ENCODE measurements at places on chromosomes 2 and 18. TPM values are rescaled to one million over a fixed set of nuclear protein-coding genes. Genes with fewer than 3 reads are reported as not detected.
A peak's percentile ranks its signal among the peaks of the same experiment; 100 is the strongest.

DYNAP gene
- total RNA-seq, result not detected

- no peak for DNase-seq
Measured at GRCh38 chr2:10814571-10815331, 2.2 kb upstream of the PDIA6 start.

GRCh38 chr2:44948565-44949328 is 7.2 kb downstream of the SIX3 start:
- no peak for DNase-seq

DNA sequence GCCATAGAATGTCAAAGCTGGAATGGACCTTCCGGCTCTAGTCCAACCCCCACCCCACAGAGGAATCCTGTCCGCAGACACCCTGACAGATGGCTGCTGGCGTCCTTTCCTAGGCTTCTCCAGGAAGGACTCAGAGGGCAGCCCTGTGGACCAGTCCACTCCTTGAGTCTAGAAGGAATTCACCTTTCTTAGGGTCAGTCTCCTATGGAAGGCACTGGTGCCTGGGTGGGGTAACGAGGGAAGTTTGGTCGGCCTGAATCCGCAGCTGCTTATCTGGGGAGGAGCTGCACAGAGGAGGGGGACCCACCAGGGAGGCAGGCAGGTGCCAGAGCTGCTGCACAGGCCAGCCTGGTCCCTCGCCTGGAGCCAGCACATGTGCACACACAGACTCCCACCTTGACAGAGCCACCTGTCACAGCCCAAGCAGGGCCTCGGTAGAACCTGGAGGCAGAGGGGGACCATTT is 2.5 kb downstream of the DNMT3A start:
- DNase-seq, result no peak

AQP12A gene
- not detected for total RNA-seq

- no peak for DNase-seq
Measured at GRCh38 chr2:61707984-61708852, 145.6 kb downstream of the FAM161A start.

DNA sequence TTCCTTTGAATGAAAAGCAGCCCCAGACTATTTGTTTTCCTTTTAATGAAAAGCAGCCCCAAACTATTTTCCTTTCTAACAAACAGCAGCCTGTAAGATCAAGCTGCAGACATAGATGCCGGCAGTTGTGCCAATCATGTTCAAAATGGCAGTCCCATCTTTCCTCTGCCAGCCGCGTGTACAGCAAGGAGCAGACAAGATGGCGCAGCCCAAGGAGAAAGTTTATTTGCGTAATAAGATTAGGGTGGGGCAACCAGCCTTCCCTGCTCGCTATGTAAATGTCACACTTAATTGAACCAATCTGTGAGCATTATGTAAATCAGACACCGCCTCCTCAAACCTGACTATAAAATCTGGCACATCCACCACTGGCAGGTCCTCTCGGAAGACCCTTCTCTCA is 226.0 kb downstream of the TGIF1 start:
- no peak for DNase-seq

GRCh38 chr18:77461062-77461688 is 211.5 kb downstream of the GALR1 start:
- no peak for DNase-seq

DNA sequence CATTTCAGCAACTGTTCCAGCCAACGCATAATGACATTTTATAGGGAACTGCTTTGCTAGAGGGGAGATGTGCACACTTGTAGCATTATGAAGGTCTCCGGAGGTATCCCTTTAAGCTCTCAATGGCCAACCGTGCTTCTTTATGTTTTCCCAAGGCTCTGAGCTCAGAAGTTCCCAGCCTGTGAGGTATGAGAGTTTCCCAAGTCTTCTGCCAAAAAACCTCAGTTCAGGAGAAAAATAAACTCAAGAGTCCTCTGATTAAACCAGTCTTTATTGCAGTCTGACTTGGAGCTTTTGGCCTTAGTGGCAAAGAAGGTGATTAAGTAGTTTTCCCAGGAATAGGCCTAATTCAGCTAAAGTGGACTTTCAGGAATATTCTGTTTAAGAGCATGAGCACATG is 35.4 kb upstream of the ZNF532 start:
- no peak for DNase-seq

- DNase-seq, result no peak
Measured at GRCh38 chr2:86002375-86002774, 103.3 kb downstream of the POLR1A start.

DNA sequence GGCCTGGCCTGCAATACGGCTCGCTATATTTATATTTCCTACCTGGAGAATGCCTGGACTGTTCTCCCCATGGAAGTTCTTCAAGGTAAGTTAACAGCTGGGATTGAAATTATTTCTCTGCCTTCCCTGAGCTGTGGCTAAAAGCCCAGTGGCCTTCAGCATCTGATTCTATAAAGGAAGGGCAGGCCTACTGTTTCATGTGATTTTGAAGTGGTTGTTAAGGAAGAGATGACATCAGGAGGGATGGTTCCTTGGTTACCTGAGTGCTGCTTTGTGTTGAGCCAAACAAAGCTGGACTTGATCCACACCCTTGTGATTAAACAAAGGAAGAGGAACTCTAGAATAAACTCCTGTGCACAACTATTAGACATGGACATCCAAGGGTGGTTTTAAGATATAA is 61.6 kb downstream of the MFSD6 start:
- no peak for DNase-seq

EHD3 gene
- total RNA-seq, result 10.7 TPM

- no peak for DNase-seq
Measured at GRCh38 chr2:62459106-62459505, 46.9 kb downstream of the TMEM17 start.

KLHL14 gene
- total RNA-seq, result 2.4 TPM

ERICH2 gene
- not detected for total RNA-seq

GRCh38 chr2:96163768-96164429 is 18.7 kb upstream of the DUSP2 start:
- no peak for DNase-seq

CAPN13 gene
- not detected for total RNA-seq

DNA sequence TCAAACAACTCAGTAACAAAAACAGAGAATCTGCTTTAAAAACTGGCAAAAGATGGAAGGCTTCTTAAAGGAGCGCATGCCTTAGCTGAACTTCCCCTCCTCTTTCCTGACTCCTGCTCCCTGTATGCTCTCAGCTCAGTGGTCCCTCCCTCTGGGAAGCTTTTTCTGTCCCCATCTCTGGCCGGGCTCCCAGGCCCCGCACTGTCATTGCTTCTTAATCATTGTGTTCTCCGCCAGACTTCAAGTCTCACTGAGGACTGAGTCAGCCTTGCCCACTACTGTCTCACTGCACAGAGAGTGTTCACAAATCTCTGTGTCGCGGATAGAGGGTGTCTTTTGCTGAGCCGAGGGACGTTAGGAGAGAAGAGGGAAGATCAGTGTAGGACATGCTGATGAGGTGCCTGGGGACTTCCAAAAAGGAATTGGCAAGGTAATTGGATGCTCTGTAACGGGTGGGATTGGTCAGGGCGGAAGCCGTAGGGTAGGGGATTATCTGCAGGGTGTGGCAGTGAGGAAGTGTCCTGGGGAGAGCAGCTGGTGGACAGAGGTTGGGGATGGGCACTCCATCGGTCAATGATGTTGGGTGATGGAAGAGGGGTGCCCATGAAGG is 16.2 kb downstream of the TOGARAM2 start:
- DNase-seq, result no peak

PID1 gene
- total RNA-seq, result 0.91 TPM

- DNase-seq, result no peak
Measured at GRCh38 chr2:66665124-66665984, 230.4 kb downstream of the MEIS1 start.

GRCh38 chr18:76386886-76387285 is 108.2 kb downstream of the ZNF516 start:
- DNase-seq, result no peak

GRCh38 chr18:7038330-7038851 is 79.2 kb downstream of the LAMA1 start:
- peak; percentile 62 for DNase-seq

NMUR1 gene
- not detected for total RNA-seq

MROH2A gene
- total RNA-seq, result not detected

- no peak for DNase-seq
Measured at GRCh38 chr2:59413751-59414570, 1139.5 kb downstream of the BCL11A start.

ASPRV1 gene
- 1.7 TPM for total RNA-seq

DNA sequence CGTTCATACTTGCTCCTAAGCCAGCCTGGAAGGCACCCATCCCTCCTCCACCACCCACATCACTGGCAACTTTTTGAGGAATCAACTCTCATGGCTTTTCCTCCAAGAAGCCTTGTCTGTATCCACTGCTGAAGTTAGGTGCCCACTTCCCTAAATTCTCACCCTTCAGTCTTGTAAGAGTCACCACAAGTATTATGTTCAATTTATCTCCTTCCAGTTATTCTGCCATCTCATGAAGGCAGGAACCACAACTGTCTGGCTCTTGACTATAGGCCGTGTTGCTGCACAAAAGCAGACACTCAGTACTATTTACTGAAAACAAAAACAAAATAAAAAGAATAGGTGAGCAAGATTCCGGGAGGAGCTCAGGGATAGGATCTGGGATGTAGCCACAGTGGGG is 234.8 kb downstream of the CYRIA start:
- DNase-seq, result no peak

DNA sequence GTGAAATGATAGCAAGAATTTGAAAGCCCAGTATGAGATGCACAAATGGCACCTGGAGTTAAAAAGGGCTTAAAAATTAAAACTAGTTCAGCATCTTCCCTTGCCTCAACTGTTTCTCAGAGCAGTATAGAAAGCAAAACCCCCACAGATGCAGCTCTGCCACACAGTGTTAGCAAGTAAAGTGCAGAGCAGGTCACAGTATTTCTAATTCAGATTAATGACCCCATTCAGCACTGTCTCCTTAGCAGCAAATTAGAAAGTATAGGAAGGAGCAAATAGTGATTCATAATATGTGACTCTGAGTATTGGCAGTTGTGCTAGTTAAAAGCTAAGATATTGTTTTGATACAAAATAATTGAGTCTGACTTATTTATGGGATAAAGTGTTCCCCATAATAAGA is 73.8 kb upstream of the CCDC85A start:
- DNase-seq, result no peak

ICOS gene
- total RNA-seq, result not detected

DNA sequence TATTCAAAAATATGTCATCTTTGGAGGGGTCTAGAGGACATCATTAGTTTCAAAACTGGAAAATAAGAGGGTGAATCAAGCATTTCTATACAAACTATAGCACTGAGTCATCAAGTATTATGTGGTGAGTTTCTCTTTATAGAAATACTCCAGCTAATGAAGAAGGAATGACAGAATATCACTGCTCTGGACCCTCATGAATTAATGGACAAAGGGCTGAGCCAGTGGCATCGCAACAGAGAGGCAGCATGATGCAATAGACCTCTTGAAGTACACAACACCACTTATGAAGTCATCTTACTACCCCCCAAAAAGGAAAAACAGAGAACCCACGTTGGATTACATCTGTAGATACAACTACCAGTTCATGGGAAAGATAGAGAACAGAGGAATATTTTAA is 27.4 kb upstream of the EIF2AK3 start:
- no peak for DNase-seq

DNA sequence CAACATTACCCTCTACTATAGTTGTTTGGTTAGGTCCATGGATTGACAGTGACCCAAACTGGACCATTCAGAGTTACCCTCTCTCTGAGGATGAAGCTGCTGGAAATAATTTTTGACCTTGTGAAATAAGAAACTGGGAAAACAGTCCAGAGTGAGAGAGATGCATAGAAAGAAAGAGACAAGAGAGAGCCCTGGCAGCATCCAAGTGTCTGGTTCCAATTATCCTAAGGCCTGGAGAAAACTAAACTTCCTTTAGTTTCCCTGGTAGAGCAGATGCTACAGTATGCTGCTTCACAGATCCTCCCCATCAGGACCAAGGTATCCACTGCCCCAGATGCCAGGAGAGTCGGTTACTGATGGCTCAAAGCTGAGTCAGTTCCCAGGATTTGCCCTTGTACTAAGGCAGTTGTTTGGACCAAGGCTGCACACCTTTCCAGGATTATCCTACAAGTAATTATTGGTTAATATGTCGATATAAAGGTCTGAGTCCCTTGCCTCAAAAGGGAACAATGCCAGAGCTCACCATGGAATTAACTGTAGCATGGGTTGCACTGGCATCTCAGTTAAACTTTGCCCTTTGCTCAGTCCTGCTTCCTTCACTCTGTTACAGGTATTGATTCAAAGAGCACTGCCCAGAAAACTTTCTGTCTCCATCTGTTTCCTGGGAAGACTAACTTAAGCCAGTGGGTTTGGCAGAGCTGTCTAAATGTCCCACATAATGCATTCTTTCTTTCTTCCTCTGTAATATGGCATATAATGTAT is 14.6 kb upstream of the CHN1 start:
- no peak for DNase-seq

DNA sequence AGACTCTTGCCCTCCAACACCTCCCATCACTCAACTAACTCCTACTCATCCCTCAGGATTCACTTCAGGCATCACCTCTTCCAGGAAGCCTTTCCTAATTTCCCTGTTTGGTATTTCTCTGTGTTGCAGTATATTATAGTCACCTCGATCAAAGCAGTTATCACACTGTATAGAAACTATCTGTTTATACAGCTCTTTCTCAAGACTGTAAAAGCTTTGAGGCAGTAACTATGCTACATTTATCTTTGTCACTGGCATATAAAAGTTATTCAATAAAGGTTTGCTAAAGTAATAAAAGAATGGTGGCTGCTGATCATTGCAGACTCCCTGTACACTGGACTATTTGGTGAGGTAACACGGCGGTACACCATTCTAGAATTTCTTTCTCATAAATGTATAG is 284.9 kb downstream of the PAX3 start:
- no peak for DNase-seq

DNA sequence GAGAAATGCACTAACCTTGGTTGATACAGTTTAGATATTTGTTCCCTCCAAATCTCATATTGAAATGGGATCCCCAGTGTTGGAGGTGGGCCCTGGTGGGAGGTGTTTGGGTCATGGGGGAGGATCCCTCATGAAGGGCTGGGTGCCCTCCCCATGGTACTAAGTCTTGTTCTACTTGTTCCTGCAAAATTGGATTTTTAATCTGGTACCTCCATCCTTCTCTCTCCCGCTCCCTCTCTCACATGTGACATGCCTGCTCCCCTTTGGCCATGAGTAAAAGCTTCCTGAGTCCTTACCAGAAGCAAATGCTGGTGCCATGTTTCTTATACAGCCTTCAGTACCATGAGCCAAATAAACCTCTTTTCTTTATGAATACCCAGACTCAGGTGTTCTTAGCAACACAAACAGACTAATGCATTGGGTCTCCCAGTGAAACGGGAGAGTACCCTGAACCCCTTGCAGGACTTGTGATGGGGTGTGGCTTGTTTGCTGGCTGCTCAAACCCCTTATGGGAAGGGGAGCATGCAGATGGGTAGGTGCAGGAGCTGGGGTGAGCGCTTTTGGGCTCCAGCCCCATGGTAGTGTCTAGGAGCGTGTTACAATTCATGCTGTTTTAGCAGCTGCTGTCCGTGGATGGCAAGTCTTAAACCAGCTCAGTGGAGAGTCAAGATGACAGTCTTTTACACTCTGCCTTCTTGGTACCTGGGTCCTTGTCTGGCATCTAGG is 27.2 kb downstream of the FAHD2B start:
- no peak for DNase-seq

KCNE4 gene
- not detected for total RNA-seq
